ENCODE measurements at places on chromosomes 5 and 9.
A peak's percentile ranks its signal among the peaks of the same experiment; 100 is the strongest.

GRCh38 chr5:36502608-36503007, 103.8 kb upstream of the SLC1A3 start:
- DNase-seq = peak; percentile 90

DNA sequence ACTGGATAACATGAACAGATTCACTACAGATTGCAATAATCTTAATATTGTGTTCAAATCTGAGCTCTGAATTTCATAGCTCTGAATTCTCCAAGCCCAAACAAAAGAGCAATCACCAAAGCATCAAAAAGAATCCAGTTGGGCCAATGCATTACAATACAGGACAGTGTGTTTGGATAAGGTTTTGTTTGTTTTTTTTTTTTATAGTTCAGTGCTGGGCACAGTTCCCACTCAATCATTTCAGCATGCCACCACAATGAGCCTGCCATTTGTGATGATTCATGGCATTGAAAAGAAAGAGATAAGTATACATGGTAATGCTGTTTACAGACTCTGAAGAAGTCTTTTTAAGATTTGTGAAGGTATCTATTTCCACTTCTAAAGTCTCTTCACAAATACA, 1.7 kb upstream of the HTR1A start:
- DNase-seq = no peak

DNA sequence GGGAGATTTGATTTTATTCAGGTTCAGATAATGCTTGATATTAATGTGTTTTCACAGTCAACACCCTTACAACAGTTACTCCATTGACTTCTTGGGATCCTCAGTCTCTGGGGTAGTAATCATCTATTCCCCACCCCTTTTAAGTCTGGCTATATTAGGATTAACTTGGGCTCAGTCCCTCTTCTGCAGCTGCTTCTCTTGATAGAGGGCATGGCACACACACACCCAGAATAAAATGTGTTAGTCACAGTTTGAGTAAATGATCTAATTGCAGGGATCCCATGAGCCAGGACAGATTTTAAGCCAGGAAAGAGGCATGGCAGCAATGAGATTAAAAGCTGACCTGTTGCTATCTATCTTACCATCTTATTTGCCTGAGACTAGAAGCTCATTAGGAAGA, 53.7 kb upstream of the VLDLR start:
- no peak for DNase-seq

GRCh38 chr5:12876541-12877298, 972.5 kb upstream of the CTNND2 start:
- no peak for DNase-seq

DNA sequence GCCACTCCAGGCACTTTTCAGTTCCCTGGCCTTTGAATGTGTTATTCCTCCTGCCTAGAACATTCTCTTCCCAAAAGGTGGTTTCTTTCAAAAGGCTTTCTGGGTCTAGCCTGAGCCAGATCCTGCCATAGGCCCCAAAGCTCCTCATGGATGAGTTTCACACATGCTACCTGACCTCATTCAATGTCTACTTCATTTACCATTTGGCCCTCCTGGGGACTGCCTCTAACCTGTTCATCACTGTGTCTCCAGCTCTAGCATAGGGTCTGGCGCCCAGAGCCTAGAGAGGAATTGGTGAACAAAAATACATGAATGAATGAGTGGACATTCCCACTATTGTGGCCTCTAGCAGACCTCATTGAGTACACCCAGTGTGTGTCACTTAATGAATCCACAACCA, 5.4 kb upstream of the P4HA2 start:
- no peak for DNase-seq

GRCh38 chr9:114695948-114696347, 14.0 kb upstream of the TEX48 start:
- no peak for DNase-seq

DNA sequence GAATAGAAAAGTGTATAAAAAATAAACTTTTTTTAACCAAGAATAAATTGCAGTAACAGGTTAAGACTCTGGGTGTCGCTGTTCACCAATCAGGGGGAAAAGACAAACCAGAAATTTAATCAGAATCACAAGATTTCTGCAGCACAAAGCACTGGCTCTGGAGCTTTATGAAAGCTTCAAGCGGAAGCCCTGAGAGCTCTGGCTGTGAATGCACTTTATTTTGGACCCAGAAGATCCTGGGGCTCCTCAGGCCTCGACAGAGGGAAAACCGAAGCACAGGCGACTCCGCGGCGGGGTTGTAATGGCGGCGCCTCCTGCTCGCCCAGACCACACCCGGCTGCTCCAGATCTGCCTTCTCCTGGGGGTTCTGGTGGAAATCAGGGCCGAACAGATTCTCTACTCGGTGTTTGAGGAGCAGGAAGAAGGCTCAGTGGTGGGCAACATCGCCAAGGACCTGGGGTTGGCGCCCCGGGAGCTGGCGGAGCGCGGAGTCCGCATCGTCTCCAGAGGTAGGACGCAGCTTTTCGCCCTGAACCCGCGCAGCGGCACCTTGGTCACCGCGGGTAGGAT, at the start of gene PCDHGA4:
TSS of gene PCDHGA4 (plus strand) at position 122 of the 570 bp plus-strand sequence. CDS start at position 209, 87 bp downstream.
- DNase-seq = no peak

- no peak for DNase-seq
Measured at GRCh38 chr5:114327987-114328386, 33.9 kb upstream of the KCNN2 start.

Data from HS-27A (cell line).